Activated CD8-positive, alpha-beta memory T cell treated with anti-CD3 and anti-CD28 coated beads, Interleukin-2, amount 10 ng/mL, durations not matched to agents 7 days and 5 days (primary cell): ENCODE measurements at places on chromosomes 7 and 10. TPM values are rescaled to one million over a fixed set of nuclear protein-coding genes. Genes with fewer than 3 reads are reported as not detected.

TMEM229A gene
- total RNA-seq: not detected

CFTR gene
- total RNA-seq: not detected

TAS2R16 gene
- not detected for total RNA-seq

HMX2 gene
- not detected for total RNA-seq

MRPS24 gene
- total RNA-seq: 96.2 TPM

PPP1R3C gene
- not detected for total RNA-seq

ARHGAP19 gene
- total RNA-seq: 50.4 TPM

RPEL1 gene
- total RNA-seq: not detected

HOGA1 gene
- not detected for total RNA-seq

LRRC17 gene
- total RNA-seq: not detected

SFMBT2 gene
- total RNA-seq: 49.5 TPM

SUGCT gene
- 0.61 TPM for total RNA-seq

KNDC1 gene
- total RNA-seq: 0.32 TPM

AEBP1 gene
- 6.6 TPM for total RNA-seq

ASAH2 gene
- total RNA-seq: 4.9 TPM

LRRN3 gene
- 154 TPM for total RNA-seq

ZCWPW1 gene
- 3.3 TPM for total RNA-seq
